ENCODE measurements at places on chromosomes 4 and X.

GRCh38 chrX:53483416-53483815 lies 49.2 kb upstream of the HSD17B10 start:
- no peak for DNase-seq

GRCh38 chrX:150990910-150991309 lies 7.8 kb downstream of the HMGB3 start:
- DNase-seq: no peak

DNA sequence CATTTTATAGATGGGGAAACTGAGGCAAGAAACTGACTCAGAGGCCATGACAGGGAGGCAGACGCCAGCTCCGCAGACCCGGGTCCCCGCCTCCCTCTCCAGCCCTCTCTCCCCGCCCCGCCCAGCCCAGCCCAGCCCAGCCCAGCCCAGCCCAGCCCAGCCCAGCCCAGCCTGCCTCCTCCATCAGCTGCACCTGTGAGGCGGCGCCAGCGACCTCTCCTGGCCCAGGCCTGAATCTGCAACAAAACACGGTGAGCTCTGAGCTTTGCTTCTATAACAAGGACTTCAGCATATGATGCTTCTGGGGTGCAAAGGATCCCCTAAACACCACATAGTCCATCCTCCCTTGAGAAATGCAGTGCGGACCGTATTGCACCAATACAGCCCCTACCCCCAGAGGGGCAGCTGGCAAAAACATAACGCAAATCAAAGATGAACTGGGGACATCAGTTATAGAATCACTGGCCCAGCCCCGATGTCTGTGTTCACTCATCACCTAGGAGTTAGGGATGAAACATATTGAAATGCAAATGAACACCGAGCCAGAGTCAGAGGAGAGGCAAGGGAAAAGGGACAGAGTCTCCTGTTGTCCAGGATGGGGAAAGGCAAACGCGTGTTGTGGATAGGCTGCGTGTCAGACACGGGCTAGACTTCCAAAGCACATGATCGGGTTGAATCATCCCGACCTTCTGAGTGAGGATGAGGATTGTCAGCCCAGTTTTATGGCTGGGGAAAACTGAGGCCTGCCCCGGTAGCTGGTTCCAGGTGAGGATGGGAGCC lies 216.1 kb upstream of the PSAPL1 start:
- DNase-seq: no peak

DNA sequence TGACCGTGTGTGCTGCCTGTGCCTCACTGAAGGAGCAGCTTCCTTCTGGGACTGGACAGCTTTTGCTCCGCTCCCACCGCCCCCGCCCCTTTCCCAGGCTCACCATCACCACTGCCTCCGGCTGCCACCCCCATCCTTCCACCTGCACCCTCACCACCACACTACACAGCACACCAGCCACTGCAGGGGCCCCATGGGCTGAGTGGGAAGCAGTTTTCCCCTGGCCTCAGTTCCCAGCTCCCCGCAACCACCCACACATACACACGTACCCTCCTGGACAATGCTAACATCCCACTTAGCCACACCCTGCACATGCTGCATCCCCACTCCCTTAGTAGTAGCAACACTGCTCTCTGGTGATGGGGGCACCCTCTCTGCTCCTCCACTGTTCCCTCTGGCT lies 29.6 kb upstream of the COX18 start:
- DNase-seq: no peak

GRCh38 chr4:6460876-6461275 lies 11.5 kb downstream of the PPP2R2C start:
- DNase-seq: no peak

GRCh38 chr4:61195101-61195500 lies 5.0 kb upstream of the ADGRL3 start:
- DNase-seq: no peak

DNA sequence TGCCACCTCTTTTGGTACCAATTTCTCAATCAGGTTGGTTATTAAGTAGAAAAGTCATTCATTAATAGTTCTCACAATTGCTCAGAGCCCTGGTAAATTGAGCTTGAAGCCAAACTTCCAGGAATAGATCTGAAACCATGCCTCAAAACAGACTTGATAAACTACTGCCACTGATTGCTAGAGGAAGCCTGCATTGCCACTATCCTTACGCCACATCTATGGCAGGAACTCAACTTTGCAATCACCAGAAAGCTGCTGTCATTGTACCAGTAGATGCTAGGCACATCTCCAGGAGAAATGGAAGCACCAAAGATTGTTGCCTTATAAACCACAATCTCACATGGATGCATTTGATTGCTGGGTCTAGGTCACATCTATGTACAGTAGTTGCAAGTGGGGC lies 21.6 kb upstream of the TSPAN7 start:
- DNase-seq: no peak

DNA sequence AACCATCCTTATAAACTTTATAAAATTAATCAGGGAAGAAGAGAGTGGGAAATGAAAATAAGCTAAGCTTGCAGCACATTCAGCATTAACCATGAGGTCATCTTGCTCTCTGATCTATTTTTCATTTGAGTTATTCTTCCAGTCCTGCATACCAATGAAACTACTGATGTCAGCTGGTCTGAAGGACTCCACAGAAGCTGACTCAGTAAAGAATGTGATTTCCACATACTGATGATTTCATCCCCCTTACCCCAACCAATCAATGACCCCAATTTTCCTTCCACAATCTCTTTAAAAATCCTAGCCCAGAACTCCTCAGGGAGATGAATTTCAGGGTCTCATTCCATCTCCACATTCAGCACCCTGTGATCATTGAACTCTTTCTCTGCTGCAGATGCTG lies 18.8 kb upstream of the DSPP start:
- peak; percentile 20 for DNase-seq

GRCh38 chrX:116726806-116727205 lies 264.0 kb upstream of the CT83 start:
- DNase-seq: no peak

DNA sequence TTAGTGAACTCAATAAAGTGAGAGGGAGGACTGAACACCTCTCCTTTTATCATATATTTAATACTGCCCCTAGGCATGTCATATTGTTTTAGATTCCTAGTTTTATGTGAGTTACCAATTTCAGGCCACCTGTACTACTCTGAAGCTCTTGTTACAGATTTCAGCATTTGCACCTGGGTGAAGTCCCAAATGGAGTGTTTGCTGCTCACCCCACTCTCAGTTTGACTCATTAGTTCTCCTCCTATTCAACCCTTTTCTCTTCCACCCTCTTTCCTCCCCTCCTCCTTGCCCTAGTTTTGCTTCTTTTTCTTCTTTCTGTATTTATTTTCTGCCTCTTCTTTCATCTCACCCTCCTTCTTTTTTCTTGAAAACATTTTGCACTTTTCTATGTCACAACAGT lies 1852.2 kb upstream of the IGFBP7 start:
- DNase-seq: no peak

GRCh38 chr4:139530833-139531427 lies 25.1 kb downstream of the SETD7 start:
- DNase-seq: no peak

GRCh38 chrX:54030329-54030728 lies 13.9 kb downstream of the PHF8 start:
- DNase-seq: no peak

GRCh38 chr4:52869196-52869595 lies 7.1 kb downstream of the RASL11B start:
- peak; percentile 55 for DNase-seq

GRCh38 chr4:156805696-156806095 lies 165.9 kb downstream of the PDGFC start:
- no peak for DNase-seq

- no peak for DNase-seq
These were observed 33.4 kb downstream of the GATB start for GRCh38 chr4:151727365-151727764.

- DNase-seq: no peak
These were observed 252.9 kb upstream of the TTC29 start for GRCh38 chr4:147198411-147199051.

DNA sequence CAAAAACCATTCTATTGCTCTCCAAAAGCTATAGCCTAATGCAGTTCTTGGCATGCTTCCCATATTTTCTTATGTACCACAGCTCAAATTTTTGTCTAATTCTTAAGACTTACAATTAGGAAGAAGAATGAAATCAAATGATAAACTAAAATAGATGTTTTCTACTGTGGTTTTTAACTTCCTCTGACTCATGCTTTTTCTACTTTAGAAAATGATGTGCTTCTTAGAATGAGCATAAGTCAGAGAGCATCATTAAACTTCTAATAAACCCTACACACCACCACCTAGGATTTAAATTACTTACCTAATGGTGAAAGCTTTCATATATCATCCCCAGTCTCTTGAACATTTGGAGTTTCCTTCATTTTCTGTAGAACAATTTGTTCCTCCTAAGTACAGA lies 217.0 kb upstream of the NDST3 start:
- no peak for DNase-seq

GRCh38 chrX:76862509-76862908 lies 435.0 kb downstream of the MAGEE1 start:
- DNase-seq: no peak

- no peak for DNase-seq
These were observed 377.9 kb downstream of the FAM133A start for GRCh38 chrX:94051926-94052325.

- no peak for DNase-seq
These were observed 778 bp downstream of the CASP3 start for GRCh38 chr4:184648313-184649025.

DNA sequence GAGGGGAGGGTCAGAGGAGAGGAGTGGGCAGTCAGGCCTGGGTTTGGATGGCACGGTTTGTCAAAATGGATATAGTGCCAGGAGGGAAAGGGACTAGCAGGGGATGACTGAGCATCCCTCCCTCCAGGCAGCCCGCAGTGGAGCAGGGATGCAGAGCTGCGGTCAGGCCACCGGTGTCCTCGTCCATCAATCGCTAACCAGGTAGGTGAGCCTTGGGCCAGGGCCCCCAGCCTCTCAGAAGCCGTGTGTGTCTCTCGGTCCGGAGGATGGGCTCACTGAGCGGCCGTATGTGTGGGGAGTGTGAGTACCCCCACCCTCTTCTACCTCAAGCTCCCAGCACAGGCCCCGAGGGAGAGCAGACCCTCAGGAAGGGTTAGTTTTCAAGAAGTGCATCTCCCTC lies 538 bp upstream of the CYTL1 start:
- DNase-seq: no peak

DNA sequence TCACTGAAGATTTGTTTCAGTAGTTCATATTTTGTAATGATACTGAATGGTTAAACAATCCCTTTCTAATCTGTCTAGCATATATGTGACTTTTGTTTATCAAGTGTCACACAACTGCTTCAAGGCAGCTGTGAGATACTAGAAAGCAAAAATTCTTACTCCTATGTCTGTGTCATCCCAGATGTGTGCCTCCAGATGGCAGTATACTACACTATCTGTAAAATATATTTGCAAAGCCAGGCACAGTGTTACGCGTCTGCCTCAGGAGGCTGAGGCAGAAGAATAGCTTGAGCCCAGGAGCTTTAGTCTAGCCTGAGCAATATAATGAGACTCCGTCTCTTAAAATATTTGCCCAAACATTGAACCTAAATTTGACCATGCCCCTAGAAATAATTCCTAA lies 4.0 kb downstream of the NUDT10 start:
- peak; percentile 10 for DNase-seq

DNA sequence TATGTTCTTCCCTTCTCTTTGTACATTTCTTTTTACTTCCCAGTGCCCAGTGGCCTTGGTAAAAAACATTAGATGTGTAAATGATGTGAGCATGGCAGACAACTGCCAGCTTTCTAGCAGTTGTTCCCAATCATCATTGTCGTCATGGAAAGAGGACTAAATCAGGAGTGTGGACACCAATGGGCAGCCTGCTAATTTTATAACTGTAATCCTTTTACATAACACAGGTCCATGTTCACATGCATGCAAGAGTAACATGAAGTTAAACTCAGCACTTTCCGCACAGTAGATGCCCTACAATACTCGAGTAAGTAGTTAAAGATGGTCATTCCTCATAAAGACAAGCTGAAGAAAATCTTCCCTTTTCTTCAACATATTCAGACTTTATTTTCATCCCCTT lies 23.4 kb upstream of the G3BP2 start:
- no peak for DNase-seq

DNA sequence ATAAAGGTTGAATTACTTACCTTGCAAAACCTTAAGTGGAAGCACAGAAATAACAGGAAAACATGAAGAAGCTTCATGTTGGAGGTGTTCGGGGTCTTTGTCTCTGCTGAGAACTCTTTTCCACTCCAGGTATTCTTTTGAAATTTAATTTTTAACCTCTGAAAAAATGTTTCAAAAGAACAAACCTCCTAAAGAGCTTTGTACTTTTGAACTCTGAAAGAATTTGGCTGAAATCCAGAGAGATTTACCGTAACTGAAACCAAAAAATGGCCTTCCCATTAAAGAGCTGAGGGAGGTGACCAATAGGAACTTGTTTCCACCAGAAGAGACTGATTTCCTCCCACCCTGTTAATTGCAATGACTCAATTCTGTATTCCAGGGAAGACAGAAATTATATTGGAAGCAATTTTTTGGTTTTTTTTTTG lies at the start of gene CFI:
Gene CFI, minus strand, starts transcription at position 105 of the 425 bp plus-strand sequence. Its CDS starts 28 bp downstream, at position 77.
- peak; percentile 50 for DNase-seq

DNA sequence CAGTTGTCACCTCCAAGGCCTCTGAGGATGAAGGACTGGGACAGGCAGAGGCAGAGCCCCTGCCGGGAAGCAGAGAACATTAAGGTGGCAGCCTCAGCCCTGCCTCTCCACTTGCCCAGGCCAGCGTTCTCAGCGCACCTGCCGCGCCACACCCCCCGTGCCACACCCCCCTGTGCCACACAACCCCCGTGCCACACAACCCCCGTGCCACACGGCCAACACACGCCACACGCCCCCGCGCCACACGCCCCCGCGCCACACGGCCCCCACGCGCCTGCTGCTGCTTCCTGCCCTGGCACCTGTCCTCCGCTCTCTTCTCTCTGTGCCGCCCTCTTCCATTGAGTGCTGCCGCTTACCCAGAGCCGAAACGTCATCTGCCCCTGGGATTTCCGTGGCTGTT lies 58.0 kb upstream of the ZFP42 start:
- no peak for DNase-seq
